CD4-positive, alpha-beta T cell treated with Interleukin-6 for 4 hours (primary cell): ENCODE measurements at places on chromosomes 3 and 15.

DNA sequence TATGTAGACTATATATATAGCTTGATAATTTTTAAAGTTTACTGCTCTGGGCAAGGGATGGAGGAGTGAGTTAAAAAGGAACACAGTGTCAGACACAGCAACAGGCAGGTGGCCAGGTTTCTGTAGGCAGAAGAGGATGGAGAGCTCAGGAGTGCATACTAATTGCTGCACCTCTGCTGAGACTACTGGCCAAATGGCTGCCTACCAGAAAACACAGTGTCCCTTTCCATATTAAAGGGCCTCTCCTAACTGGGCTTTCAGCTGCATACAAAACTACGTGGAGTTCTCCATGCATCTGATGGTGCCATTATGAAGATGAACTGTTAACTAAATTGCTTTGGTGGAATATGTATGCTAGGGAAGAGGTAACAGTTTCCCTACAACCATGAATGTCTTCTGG, 1.8 kb downstream of the ATP13A4 start:
- DNase-seq = no peak

- no peak for DNase-seq
These were observed 118.2 kb upstream of the ADAMTS9 start for GRCh38 chr3:64805978-64806377.

GRCh38 chr3:111684640-111685039, 89.5 kb upstream of the ZBED2 start:
- no peak for DNase-seq

- DNase-seq = no peak
These were observed 516.6 kb upstream of the ROBO2 start for GRCh38 chr3:76523337-76523736.

GRCh38 chr15:31357148-31357547, 30.5 kb downstream of the KLF13 start:
- DNase-seq = peak; percentile 55

- no peak for DNase-seq
These were observed 47.1 kb downstream of the SEMA3G start for GRCh38 chr3:52397676-52398399.

- DNase-seq = no peak
These were observed 63.8 kb downstream of the CASR start for GRCh38 chr3:122247087-122247824.

GRCh38 chr3:89649431-89649830, 542.0 kb downstream of the EPHA3 start:
- no peak for DNase-seq

- DNase-seq = no peak
These were observed 41.0 kb upstream of the SLC41A3 start for GRCh38 chr3:126124896-126125295.

GRCh38 chr3:157700405-157700804, 197.2 kb upstream of the VEPH1 start:
- no peak for DNase-seq

- DNase-seq = no peak
These were observed 769.5 kb downstream of the AGBL1 start for GRCh38 chr15:86849136-86849535.

DNA sequence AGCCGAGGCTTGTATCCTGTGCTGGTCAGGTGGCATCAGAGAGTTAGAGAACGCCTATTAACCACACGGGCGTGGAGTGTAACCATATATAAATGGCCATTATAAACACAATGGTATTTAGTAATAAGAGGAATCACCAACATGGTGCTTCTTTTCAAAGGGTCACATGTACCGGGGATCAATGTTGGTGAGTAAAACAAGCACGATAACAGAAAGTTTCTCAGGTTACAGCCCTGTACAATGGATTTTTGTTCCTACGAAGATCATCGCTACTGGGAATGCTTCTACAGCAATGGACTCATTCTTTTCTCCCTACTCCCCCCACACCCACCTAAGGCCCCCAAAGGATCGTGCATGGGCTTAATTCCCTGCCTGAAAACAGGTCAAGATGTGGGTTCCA, 42.5 kb downstream of the MEIS2 start:
- no peak for DNase-seq

GRCh38 chr3:98328933-98329332, 24.7 kb upstream of the OR5K4 start:
- no peak for DNase-seq

GRCh38 chr15:79299126-79299840, 11.6 kb upstream of the TMED3 start:
- no peak for DNase-seq

DNA sequence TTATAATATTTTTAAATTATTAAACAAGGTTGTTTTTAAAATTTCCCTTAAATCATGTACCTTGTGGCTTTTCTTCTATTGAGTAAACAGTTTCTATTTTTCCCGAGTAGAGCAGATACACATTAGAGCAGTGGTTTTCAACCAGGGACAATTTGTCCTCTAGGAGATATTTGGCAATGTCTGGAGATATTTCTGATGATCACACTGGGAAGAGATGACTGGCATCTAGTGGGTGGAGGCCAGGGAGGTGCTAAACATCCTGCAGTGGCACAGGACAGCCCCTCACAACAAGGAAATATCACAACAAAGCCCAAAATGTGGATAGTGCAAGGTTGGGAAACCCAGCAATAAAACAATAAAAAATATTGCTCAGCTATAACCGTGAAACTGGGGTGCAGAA, 113.0 kb upstream of the PTPRG start:
- no peak for DNase-seq
